ENCODE measurements at places on chromosomes 7 and 10.

- DNase-seq, result no peak
These were observed 80.4 kb upstream of the MALRD1 start for GRCh38 chr10:18968159-18968558.

DNA sequence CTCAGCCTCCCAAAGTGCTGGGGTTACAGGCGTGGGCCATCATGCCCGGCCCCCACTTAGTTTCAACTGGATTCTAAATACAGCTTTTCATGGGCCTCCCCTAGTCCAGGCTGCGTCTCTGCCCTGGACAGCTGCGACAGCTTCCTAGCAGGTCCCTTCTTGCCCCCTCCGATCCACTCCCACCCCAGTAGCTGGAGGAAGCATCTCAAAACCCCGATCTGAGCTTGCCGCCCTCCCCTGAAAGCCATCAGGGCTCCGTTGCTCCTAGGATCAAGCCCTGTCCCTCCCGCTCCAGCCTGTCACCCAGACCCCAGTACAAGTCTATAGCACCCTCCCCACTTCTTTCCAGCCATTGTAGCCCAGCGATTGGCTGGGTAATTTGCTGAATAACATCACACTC lies 64.5 kb downstream of the VWA2 start:
- no peak for DNase-seq

DNA sequence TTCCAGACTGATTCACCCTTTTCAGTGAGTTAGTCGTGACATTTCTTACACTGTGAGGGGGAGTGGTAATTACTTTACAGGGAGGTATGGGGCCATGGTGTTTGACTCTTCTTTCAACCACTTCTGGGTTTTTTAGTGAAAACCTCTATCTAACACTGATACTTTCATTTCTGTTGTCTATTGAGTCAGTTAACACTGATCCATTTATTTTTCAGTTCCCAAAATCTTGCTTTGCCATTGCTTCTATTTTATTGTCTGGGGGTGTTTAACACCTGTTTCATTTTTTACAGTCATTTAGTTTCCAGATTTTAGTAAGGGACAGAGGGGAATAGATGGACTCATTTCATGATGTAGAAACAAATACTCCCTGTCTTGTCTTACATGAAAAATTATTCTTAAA lies 61.5 kb downstream of the HELLS start:
- DNase-seq, result no peak

- no peak for DNase-seq
These were observed 51.4 kb downstream of the INPP5A start for GRCh38 chr10:132589015-132589414.

GRCh38 chr10:1048349-1048731 lies 579 bp downstream of the IDI1 start:
- no peak for DNase-seq

Measured in activated T-cell treated with anti-CD3 and anti-CD28 coated beads for 24 hours (primary cell).